ENCODE measurements at places on chromosomes 7 and 10. TPM values are rescaled to one million over a fixed set of nuclear protein-coding genes. Genes with fewer than 3 reads are reported as not detected.
A peak's percentile ranks its signal among the peaks of the same experiment; 100 is the strongest.

Gene CALHM3
- 4.8 TPM for total RNA-seq

- DNase-seq: no peak
Measured at GRCh38 chr10:34656661-34657060, 158.4 kb downstream of the PARD3 start.

Gene UNCX
- total RNA-seq: not detected

DNA sequence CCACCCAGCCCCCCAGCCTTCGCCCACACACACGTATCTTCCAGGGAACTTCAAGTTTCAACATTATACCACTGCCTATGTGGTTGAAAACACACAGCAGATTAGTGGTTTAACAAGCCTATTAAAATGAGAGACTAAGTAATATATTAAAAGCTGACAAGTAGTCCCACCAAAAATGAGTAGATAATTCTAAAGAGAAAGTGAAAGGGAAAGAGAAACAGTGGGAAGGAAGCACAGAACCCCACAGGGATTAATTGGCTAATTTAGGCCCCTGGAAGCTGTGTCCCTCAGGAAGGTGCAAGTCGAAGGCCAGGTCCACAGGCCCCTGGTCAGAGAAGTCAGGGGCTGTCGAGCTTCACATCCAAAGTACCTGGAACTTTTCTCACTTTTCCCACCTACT lies 210.5 kb upstream of the YAE1 start:
- DNase-seq: no peak

Gene CLDN4
- total RNA-seq: 31.4 TPM

Gene MPP7
- total RNA-seq: 124 TPM

DNA sequence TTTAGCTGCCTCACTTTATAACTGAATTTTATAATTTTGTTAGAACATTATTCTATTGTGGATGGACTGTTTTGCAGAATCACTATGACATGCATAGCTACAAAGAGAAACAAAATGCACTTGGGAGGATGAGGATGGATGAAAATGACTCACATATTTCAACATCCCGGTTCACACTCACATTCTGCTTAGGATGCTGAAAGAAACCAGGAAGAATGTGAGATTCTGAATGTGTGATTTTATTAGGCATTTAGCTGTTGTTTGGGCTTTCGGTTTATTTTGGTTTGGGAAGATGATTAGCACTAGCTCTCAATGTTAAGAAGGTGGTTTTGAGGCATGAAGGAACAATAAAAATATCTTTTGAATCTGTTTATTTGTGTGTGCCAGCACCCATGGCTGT lies 235.5 kb downstream of the SEMA3E start:
- peak; percentile 56 for DNase-seq

Gene GRID1
- total RNA-seq: 5.2 TPM

DNA sequence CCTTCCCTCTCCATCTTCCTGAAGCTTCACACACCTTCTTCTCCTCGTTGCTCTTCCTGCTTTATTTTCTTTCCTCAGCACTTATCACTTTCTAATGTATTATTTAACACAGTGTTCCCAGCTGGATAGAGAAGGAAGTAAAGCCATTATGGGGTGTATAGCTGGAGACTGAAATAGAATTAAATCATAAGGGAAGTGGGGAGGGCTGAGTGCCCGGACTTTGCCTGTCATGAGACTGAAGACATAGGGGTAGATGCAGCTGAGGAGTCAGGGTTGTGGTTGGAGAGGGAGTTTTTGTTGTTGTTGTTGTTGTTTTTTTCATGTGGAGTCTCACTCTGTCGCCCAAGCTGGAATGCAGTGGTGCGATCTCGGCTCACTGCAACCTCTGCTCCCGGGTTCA lies 65.3 kb downstream of the GALNT11 start:
- no peak for DNase-seq

Gene NDUFB2
- 227 TPM for total RNA-seq

DNA sequence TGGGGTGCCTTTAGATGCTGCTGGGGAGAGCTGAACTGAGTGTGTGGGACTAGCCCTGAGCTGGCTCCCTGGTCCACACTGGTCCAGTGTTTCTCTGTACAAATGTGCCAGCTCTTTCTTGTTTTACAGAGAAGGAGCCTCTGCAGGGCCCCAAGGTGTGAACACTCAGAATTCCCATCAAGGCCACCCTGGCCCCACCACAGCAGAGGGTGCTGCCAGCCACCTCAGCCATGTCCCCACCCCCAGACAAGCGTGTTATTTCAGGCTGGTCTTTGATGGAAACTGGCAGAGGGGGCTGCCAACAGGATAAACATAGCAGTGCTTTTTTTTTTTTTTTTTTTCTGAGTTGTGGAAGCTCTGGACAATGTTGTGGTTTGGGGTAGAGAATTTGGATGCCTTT lies 68.5 kb upstream of the LRRC18 start:
- no peak for DNase-seq

DNA sequence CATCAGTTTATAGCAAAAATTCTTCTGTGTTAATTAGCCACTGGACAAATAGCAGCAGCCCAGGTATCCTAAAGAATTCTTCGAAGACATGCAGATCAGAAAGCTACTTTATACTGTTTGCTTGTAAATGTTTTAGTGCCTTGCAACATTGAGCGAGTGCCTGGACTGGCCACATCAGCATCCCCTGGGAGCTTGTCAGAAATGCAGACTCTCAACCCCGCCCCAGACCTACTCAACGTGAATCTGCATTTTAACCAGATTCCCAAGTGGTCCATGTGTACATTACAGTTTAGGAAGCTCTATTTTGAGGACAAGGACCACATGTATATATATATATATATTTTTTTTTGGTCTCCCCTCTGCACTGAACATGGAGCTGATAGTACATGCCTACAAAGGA lies 18.5 kb upstream of the PLEKHS1 start:
- DNase-seq: no peak

GRCh38 chr10:60948851-60949250 lies 4.9 kb upstream of the RHOBTB1 start:
- DNase-seq: no peak

GRCh38 chr7:55980266-55980665 lies 15.9 kb downstream of the NIPSNAP2 start:
- no peak for DNase-seq

Gene MYPN
- 1.5 TPM for total RNA-seq

GRCh38 chr7:51376420-51377092 lies 59.9 kb upstream of the COBL start:
- peak; percentile 94 for DNase-seq

GRCh38 chr10:5416981-5417380 lies 4.6 kb downstream of the NET1 start:
- DNase-seq: no peak

DNA sequence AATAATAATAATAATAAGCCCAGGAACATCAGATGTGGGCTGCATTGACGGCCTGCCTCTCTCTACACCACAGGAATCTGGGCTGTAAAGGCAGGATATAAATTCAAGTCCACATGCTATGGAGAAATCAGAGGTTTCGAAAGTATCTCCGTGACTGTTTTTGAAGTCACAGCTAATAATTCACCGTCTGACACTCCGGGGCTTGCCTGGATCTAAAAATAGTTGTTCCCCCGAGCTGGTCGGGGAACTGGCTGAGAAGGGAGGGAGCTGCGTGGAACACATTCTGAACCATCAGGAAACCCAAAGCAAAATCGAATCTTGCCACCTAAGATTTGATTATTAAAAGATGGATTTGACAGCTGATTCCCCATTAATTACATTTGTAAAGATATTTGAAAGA lies 35.4 kb downstream of the KLF6 start:
- peak; percentile 62 for DNase-seq

DNA sequence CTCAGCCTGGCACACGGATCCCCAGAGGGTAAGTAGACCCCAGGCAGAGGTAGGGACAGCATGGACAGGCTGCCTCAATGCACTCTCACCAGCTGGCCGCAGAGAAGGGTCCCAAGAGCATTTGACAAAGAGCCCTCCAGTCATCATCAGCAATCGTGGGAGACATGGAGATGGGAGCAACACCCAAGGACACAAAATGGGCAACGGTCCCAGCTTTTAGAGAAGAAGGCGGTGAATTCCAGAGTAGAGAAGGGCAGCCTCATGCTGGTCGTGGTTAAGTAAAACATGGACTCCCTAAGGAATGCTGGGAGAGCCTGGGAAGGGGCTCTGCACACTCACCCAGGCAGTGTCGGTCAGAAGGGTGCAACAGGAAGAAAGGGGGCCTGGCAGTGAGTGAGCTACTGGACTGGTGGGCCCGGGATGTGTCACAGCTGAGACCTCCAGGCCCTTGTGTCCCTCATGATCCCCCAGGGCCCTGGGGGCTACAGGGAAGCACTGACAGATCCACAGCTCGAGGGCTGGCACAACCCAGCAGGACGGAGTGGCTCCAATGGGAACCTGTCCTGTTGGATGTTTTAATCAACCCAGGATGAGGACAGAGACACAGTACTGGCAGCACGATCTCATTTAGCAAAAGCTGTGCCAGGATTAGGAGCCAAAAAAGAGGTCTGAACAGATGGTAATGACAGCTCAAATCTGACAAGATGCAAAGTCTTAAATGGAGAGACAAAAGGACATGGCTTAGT lies 147.1 kb downstream of the NEURL1 start:
- DNase-seq: no peak
